ENCODE measurements at places on chromosomes 12 and 14.
A peak's percentile ranks its signal among the peaks of the same experiment; 100 is the strongest.

- DNase-seq, result no peak
Measured at GRCh38 chr14:37546621-37547447, 48.2 kb downstream of the FOXA1 start.

DNA sequence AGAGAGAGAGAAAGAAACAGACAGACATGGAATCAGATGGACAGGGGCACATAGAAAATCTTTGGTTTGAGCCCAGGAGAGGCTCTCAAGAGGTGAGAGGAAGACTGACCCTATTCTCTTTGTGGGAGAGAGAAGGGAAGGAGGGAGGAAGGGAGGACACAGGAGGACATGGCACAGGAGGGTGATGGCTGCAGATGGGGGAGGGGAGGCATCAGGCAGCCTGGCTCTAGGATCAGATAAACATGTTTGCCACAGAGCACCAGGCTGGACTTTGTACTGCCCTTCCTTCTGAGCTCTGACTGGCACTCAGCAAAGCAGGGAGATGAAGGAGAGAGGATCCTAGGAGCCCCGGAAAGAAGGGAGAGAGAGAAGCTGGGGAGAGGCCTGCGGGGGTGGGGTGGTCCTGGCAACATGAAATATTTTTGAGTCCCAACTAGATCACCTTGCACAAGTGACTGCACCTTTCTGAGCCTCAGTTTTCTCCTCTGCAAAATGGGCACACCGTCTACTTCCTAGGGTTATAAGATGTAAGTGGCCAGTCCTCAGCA lies 6.1 kb downstream of the HNF1A start:
- DNase-seq, result no peak

DNA sequence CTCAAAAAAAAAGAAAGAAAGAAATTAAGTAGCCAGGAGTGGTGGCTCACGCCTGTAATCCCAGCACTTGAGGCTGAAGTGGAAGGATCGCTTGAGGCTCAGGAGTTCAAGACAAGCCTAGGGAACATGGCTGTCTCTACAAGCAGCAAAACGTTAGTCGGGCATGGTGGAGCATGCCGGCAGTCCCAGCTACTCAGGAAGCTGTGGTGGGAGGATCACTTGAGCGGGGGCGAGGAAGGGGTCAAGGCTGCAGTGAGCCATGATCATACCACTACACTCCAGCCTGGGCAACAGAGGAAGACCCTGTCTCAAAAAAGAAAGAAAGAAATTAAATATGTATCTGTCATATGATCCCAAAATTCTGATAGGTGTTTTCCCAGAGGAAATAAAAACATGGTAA lies 5.3 kb downstream of the RAD52 start:
- no peak for DNase-seq

GRCh38 chr12:96350982-96351381 lies 49.3 kb downstream of the CDK17 start:
- DNase-seq, result no peak

DNA sequence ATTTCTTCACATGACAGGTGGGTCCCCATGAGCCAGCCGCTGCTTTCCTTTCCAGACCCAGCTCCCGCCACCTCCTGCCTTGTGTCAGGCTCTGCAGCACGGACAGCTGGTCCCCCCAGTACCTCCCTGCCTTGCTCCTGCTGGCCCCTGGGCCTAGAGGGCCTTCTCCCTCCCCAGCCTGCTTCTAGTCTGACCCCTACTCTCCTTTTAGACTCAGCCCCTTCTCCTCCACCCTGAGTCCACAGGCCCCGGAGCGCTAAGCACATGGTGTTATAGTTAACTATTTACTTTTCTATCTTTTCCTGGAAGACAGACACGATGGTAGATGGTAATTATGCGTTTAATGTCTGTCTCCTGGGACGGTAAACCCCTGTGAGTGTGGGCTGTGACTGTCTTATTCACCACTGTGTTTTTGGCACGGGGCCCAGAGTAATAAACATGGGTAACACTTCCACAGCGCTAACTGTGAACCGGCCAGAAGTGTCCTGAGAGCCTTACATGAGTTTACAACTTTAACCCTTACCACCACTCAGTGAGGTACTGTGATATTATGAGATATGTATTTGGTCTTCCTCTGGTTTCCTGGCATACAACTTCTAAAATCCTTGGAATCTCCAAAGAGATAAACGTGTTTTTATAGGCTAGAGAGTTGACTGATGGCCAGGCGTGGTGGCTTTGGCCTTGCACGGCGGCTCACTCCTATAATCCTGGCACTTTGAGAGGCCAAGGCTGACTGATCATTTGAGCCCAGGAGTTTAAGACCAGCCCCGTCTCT lies 41.2 kb downstream of the DGLUCY start:
- peak; percentile 23 for DNase-seq

- DNase-seq, result no peak
Measured at GRCh38 chr14:93368996-93369712, 22.2 kb downstream of the COX8C start.

DNA sequence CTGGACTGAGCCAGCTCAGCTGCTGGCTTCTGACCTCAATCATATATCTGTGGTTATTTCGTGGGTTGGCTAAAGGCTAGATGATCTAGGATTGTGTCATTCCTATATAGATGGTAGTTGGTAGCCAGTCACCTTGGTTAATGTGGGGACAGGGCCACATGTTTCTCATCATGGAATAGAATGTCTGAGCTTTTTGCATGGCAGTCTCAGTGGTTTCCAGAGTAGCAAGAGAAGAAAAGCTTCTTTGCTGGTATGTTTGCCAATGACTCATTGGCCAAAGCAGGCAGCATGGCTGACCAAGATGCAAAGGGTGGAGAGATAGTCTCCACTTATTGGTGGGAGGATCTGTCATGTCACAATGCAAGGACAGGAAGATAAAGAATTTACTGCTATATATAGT lies 746.4 kb upstream of the FLRT2 start:
- DNase-seq, result no peak

- DNase-seq, result no peak
Measured at GRCh38 chr12:92133795-92134637, 11.6 kb downstream of the BTG1 start.

DNA sequence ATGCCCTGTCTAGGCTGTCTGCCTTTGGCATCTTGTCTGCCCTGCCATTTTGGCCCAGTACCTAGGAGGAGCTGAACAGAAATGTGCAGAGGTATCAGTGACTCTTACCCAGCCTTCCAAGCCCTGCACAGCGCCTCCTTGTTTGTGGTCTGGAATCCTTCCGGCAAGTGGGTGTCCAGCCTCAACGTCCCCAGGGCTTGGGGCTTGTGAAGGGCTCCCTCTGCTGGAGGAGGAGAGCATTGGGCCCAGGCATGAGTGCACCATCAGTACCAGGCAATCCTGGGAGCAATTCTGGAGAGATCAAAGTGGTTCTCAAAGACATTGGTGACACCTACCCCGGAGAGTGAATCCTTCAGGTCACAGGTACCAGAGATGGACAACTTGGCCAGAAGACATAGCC lies 2.4 kb upstream of the TCL1B start:
- DNase-seq, result no peak

DNA sequence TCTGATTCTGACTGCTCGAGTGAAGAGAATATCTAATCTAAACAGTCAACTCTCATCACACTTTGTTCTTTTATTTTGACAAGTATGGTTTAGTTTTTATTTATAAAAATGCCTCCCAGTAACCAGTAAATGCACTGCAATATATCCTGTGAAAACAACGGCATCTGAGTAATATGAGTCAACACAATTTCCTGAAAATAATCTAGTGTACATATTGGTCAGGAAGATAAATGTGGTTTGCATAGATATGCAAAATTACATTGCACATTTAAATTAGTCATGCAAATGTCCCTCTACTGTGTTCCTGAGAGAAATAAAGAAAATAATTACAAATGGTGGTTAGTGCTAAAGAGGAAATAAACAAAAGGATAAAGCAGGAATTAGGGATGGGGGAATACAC lies 1190.7 kb upstream of the SEL1L start:
- no peak for DNase-seq

DNA sequence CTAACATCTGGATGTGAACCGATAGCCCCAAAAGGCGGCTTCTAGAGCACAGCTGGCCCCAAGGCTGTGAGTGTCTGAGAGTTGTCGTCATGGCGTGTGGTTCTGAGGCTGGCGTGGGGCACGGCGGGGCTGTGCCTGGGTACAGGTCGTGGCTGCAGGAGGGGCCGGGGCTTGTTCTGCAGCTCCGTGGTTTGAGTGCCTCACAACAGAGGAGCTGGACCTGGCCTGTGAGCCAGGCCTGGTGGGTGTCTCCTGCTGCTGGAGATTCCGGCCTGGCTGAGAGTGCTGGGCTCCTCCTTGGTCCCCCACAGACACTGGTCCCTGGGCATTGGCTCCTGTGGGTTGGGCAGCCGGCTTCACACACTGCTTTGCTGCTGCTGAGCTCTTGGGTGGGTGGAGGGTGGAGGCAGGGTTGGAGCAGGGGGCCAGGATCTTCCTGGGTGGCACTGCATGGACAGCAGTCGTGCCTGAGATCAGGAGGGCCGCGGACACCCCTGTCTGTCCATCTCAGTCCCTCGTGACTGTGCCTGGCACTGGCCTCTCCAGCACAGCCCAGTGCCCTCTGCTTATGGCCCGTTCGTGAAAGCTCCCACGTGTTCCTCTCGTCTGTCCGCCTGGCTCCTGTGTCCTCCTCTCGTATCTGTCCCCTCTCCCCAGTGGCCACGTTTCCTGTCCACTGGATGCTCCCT lies 31.8 kb upstream of the TEX22 start:
- DNase-seq, result no peak

DNA sequence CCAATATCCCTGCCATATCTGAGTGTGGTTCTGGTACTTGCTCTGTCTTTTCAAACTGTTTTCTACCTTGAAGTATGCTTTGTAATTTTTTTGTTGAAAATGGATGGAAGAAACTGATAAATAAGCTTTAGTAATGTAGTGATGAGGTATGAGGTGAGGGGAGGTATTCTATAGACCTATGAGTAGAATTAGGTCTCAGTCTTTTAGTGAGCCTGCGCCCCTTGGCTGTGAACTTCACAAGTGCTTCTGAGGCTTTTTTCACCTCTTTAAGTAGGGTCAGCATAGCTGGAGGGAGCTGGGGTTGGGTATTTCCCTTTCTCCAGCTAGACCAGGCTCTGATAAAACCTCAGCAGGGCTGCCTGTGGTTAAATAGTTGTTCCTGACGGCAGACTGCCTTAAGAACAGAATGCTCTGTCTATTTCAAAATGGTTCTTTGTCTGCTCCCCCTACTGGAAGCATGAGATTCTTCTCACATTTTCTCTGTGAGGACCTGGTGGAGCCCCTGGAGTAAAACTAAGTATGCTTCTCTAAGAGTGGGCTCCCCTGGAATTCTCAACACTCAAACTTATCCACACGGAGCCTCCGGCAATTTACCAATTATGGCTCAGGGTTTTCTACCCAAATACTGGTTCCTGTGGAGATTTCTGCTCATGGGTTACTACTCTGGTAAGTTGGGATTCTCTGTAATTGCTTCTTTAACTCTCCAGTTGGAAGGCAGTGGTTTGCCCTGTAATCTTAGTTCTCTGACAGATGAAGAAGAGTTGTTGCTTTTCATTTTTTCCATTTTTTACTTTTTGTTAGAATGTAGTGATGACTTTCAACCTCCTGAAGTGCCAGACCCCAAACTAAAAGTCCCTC lies 13.1 kb downstream of the KRT5 start:
- DNase-seq, result peak; percentile 58

DNA sequence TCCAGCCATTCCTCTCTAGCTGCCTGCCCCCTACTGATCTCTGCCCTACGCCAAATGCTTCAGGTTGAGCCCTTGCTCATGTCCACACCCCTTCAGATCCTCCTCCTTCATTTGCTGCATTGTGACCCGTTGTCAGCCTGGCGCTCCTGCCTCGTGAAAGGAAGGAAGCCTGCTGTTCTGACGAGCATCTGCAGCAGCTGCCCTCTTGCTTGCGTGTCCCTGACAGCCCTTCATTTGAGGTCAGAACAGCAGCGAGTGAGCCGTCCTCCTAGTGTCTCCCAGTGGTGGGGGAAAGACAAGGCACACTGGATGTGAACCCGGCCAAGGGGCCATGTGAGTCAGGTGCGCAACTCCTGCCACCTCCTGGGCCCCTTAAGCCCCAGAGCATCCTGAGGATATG lies 3.0 kb upstream of the PIANP start:
- DNase-seq, result no peak

DNA sequence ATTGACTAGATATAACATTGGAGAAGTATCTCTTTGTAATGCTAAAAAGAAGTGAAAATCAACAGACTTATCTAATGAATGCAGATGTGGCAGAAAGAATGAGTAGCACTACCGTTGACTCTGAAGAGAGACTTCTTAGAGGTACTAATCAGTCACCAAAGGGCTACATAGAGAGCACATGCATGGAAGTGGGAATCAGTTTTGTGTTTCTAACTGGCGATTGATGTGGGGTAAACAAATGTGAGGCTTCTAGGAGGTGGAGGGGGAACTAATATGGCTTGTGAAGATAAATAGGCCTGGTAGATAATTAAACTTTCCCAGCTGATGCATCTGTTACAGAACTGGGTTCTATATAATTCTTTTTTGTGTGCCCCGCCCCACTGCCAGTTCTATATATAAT lies 10.5 kb downstream of the COCH start:
- DNase-seq, result no peak

DNA sequence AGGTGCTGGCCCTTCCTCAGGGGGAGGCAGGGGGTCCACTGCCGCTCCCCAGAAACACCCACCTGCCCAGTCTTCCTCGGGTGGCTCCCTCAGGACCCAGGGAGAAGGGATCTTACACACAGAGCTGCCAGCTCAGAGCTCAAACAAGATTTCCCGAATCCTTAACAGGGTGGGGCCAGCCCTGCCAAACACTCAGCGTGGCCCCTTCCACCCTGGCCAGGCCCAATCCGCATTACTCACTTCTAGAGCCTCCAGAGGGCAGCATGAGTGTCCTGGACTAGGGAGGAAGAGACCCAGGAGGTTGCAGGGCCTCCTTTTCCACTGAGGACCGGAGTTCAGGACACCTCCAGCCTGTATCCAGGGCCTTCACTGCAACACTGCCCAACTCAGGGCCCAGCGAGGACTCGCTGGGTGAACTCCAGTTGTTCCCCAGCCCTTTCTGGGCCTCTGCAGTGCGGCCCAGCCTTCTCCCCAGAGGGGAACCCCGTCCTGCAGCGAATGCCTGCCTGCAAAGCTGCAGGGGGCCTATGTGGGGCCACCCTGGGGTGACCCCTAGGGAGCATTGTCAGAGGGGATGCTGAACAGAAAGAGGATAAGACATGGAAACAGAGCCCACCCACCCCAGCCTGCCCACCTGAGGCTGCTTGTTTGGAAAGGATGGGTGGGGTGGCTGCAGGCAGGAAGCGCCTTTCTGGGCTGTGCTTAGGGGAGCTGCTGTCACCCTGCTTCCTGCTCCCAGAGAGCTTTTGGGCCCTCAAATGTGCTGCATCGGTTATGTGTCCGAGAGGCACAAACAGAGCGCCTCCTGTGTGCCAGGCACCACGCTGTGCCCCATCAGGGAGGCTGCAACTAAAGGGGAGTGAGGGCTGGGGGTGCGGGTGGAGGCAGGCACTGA lies 43.8 kb downstream of the CCNK start:
- no peak for DNase-seq

DNA sequence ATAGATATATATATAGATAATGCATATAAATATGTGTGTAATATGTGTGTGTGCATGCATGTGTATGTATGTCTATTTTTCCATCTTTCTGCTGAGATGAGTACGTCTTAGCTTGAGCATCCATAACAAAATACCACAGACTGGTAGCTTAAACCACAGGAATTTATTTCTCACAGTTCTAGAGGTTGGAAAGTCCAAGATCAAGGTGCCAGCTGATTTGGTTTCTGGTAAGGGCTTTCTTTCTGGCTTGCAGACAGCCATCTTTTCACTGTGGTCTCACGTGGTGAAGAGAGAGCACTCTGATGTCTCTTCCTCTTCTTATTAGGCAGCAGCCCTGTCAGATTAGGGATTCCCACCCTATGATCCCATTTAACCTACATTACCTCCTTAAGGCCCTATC lies 47.3 kb downstream of the ACSM4 start:
- DNase-seq, result no peak

GRCh38 chr14:101929096-101929495 lies 35.3 kb upstream of the DYNC1H1 start:
- no peak for DNase-seq

Data from non-pigmented ciliary epithelial cell (primary cell).